ENCODE measurements at places on chromosomes 6 and 20.
A peak's percentile ranks its signal among the peaks of the same experiment; 100 is the strongest.

DNA sequence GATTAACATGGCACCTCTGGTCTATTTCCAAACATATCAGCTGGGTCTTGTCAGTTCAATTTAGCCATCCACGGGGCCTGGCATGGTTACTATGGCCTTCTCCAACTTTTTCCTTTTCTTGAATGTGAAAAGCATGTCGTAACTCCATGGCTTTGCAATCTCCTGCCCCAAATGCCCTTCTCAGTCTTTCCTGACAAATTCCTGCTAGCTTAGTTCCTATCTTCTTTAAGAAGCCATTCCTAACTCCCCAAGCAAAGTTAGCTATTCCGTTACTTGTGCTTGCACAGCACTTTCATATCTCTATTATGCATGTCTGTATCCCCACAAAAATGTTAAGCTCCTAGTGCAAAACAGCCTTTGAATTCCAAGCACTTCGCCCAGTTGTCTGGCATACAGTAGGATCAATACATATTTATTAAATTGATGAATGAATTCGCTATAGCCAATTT lies 105.6 kb downstream of the AIG1 start:
- DNase-seq: no peak

GRCh38 chr6:170288091-170288631 lies 2.7 kb downstream of the DLL1 start:
- no peak for DNase-seq

DNA sequence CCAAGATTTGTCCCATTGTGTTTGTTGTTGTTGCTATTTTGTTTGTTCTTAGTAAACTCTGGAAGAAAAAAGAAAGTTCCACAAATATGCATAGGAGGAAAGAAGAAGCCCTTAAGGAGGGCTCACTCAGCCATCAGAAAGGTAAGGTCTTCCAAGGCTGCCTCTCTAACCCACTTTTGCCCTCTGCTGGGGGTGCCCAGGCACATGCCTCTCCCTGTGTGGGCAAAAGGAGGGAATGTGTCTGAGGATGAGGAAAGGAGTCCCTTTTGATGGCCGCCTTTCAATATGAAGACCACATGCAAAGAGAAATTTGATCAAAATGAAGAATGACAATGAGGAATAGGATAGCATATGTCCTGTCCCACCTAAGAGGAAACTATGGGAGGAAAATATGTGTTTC lies 248.2 kb upstream of the POU3F2 start:
- DNase-seq: no peak

DNA sequence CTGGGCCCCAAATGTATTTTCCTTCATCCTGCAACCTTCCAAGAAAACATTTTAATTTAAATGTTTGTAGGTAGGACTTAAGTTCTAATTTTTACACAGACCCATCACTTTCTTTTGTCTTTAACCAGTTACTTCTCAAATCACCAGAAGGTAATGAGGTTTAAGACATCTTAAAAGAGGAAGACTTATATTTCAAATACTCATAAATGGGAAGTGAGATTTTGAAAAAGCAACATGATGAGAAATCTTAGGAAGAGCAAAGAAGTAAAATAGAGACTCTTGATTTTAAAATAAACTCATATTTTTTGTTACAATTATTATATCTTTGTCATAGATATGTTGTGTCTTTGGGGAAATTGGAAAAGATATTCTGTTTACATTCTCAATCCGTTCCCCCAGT lies 82.3 kb downstream of the SYNE1 start:
- no peak for DNase-seq

- no peak for DNase-seq
These were observed 5.5 kb downstream of the BFSP1 start for GRCh38 chr20:17525650-17526049.

GRCh38 chr20:16279320-16279719 lies 293.9 kb downstream of the KIF16B start:
- no peak for DNase-seq

DNA sequence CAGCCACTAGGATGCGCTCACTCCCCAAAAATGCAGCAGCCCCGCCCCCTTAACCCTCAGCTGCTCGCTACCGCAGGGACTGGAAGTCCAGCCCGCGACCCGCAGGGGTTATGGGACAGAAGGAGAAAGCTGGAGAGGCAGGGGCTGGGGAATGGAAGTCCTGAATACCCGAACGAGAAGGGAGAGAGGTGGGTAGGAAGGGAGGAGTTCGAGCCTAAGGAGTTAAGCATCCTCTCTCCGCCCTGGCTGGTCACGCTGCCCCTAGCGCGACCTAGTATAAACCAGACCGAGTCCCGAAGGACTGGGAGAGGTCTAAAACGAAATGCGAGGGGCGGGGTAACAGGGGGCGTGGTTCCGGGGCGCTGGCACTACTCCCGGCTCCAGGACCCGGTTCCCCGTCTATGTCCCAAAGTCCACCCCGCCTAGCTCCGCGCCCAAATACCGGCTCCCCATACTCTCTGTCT lies 448 bp upstream of the DDAH2 start:
- DNase-seq: peak; percentile 63

GRCh38 chr6:26457264-26457805 lies 420 bp upstream of the BTN2A1 start:
- no peak for DNase-seq

DNA sequence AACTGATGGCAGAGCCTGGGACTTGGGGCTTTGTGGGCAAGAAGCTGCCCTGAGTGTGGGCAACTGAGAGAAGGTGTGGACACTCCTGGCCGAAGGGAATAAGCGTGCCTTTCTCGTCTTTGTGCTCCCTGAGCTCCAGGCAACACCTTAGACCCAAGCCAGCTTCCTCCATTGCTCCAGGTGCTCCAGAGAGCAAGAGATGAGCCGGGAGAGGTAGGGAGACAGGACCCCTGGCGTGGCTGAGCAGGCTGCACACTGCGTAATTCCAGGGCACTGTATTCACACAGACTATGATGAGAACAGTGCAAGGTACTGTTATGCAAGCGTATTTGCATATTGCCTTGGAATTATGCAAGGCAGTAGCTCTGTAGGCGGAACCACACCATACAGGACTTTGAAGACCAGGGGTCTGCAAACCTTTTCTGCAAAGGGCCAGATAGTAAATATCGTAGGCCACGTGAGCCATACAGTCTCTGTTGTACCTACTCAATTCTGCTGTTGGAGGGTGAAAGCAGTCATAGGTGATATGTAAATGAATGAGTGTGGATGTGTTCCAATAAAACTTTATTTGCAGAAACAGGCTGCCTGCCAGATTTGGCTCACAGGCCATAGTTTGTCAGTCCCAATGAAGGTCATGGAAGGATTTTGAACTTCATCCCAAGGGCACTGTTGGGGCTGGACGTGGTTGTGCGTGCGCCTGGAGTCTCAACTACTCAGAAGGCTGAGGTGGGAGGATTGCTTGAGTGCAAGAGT lies 42.1 kb upstream of the FAM83D start:
- DNase-seq: no peak

GRCh38 chr6:32950449-32950848 lies 2.4 kb downstream of the HLA-DMA start:
- no peak for DNase-seq

DNA sequence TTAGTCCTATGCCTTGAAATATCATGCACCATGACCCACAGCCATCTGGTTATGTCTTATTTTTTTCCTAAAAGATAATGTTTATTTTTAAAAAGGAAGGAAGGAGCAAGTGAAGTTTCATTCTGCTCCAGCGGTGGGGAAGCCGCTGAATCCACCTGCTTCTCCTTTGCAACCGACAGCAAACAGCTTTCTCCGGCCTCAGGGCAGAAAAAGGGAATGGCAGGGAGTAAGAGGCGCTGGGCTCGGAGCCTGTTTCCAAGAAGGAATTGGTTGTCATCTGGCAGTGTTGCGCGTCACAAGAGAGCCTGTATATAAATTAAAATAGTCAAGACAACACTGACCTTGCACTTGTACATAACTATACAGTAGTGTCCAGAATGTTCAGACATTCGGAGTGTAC lies 14.2 kb downstream of the GFRA4 start:
- no peak for DNase-seq

DNA sequence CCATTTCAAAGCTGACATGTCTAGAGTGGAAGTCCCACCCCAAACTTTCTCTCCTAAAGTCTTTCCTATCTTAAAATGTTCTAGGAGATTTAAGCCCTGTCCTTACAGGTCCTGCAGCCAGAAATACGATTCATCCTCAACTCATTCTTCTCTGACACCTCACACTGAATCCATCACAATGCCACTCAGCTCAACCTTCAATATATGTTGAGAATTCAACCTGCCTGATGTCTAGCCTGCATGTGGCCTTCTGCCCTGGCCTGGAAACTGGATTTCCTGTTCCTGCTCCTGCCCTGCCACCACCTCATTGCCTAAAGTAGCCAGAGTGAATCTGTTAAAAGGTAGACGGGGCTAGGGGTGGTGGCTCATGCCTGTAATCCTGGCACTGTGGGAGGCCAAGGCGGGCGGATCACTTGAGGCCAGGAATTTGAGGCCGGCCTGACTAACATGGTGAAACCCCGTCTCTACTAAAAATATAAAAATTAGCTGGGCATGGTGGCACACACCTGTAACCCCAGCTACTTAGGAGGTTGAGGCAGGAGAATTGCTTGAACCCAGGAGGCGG lies 345.9 kb downstream of the CDH26 start:
- no peak for DNase-seq

DNA sequence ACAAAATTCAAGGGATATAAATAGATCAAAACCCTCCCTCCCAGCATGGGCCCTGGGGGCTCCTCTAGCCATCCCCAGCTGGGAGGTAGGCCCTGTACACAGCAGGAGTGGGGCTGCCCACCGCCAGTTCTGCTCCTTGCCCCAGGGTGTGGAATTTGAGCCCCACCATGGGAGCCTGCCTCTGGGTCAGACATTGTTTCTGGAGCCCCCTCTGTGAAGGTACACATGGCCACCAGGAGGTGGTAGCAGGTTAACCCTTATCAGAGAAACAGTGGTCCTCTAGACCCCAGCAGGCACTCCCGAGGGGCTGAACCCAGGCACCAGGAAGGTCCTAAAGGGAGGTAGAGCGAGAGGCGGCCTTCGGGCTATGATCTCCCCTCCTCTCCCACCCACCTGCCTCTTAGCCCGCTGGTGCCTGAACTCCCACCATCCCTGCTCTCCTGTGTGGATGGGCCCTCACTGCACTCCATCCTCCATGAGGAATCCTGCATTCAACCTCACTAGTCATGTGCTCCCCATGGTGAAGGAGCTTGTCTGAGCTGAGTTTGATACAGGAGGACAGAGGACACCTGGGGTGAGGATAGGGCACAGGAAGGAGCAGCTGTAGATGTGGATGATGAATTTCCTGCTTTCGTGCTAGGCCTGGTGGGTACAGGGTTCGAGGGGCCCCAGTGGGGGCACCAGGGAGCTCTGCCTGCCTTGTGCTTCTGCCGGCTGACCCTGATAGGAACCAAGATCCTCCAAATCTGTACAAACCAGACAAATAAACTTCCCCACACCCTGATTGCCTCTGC lies 114.9 kb downstream of the GRM4 start:
- no peak for DNase-seq

DNA sequence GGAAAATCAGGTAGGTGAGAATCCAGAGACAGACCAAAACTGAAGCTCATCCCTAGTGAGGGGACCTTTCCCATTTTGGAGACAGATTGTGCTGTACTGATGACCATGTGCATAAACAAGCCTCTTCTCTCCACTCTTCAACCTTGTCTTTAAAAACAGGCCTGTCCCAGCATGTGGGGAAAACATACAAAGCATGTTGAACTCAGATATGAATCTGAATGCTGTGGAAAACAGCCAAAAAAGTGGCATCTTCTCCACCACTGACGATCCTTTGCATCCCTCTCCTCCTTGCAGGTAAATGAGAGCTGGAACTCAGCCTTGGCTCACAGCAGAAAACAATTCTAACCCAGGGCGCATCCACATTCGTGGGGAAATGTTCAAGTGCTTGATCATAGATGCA lies 123.7 kb upstream of the FOXQ1 start:
- no peak for DNase-seq

GRCh38 chr6:27468334-27468733 lies 4.6 kb downstream of the ZNF184 start:
- no peak for DNase-seq

GRCh38 chr20:34577061-34577460 lies 18.5 kb downstream of the MAP1LC3A start:
- no peak for DNase-seq

DNA sequence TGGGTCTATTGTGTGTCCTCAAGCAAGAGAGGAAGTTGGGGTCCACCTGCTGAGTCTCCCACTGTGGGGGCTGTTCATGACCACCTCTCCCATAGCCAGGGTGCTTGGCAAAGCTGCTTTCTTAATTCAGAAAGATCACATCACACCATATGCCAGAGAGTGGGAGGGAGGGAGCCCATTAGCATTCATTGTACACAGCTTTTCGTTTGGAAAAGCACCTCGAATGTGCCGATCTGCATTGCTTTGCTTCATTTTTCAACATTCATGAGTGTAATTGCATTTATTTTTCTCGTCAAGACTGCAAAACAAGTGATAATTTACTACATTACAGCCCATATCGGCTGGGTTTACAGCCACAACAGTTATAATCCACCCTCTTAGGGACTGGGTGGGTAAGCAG lies 327.3 kb downstream of the PTPRT start:
- no peak for DNase-seq

DNA sequence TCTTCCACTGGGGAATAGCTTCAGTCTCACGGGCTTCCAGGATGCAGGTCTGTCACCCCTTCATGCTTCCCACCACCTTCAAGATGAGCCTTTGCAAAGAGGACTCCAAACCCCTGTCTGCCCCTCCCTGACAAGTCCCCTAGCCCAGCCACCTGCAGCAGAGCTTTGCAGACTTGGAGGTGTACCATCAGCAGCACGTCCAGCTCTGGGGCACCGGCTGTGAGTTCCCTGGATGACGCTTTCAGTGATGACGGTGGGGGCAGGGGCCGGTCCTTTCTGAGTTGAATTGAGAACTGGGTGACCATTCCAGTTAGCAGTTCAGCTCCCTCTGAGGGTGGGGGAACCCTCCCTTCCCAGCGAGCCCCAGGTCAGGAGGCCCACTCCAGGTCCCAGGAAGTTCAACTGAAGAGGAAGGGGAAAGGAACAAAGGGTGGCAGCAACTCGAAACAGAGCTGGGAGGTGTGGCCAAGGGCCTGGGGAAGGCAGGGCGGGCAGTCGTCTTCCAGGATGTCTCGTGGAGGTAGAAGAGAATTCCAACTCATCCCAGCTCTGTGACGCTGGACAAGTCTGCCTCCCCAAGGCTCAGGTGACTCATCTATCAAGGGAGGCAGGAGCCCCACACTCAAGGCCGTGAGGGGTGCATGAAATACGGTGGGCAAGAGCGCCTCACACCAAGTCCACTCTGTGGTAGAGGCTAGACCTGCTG lies 86.0 kb downstream of the PTPN1 start:
- no peak for DNase-seq
